ENCODE measurements at places on chromosomes 16 and 17.

- DNase-seq: no peak
These were observed 10.7 kb downstream of the PROCA1 start for GRCh38 chr17:28700830-28701492.

- DNase-seq: peak; percentile 53
These were observed 38.7 kb upstream of the FOXJ1 start for GRCh38 chr17:76179496-76180467.

DNA sequence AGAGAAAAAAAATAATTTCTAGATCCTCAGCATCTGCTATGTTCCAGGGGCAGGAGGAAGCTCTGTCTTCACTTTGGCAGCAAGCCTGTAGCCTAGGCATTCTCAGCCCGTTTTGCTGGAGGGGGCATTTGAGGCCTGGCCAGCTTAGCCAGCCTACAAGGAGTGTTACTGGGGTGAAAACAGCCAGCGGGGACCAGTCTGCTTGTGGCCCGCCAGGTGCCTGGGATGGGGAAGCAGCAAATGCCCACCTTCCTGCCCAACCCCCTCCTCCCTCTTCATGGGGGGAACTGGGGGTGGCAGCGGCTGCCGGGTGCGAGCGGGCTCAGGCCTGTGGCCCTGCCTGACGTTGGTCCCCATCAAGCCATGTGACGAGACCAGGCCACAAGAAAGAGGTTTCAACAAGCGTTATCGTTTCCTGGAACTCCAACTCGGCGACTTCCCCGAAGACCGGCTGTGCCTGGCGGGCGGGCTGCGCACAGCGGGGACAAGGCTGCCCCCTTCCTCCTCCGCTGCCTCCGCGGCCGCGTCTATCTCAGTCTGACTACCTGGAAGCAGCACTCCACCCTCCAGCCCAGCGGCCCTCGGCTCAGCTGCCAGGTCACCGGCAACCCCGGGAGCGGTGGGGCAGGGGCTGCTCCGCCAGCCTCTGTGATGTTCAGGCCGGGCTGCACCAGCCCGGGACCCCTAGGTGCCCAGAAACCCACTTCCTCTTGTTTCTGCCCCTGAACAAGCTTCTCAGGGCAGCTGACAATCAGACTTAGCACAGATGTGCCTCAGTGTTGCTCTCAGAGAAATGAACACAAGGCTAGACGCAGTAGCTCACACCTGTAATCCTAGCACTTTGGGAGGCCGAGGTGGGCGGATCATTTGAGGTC, 22.9 kb downstream of the SOCS1 start:
- peak; percentile 75 for DNase-seq

DNA sequence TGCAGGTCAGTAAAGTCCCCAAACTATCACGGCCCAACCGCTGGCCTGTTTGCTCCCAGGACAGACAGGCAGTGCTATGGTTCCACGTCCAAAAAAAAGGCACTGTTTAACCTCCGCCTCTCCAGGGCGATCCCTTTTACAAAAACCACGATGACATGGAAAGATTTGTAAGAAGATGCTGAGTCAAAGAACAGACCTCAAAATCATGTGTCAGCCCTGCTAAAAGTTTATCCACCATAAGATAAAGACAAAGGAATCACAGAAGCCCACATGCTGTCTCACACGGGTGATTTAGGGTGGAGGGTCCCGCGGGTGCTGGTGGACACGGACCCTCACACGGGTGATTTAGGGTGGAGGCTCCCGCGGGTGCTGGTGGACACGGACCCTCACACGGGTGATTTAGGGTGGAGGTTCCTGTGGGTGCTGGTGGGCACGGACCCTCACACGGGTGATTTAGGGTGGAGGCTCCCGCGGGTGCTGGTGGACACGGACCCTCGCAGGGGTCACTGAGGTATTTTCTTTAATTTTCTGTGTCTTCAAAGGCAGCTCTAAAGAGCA, 117.2 kb upstream of the METRNL start:
- DNase-seq: no peak

GRCh38 chr16:75860326-75861053, 134.2 kb upstream of the CPHXL start:
- DNase-seq: no peak

- DNase-seq: no peak
These were observed 1.2 kb downstream of the THAP11 start for GRCh38 chr16:67843343-67843765.

- no peak for DNase-seq
These were observed 191.4 kb downstream of the CYLD start for GRCh38 chr16:50933262-50933661.

DNA sequence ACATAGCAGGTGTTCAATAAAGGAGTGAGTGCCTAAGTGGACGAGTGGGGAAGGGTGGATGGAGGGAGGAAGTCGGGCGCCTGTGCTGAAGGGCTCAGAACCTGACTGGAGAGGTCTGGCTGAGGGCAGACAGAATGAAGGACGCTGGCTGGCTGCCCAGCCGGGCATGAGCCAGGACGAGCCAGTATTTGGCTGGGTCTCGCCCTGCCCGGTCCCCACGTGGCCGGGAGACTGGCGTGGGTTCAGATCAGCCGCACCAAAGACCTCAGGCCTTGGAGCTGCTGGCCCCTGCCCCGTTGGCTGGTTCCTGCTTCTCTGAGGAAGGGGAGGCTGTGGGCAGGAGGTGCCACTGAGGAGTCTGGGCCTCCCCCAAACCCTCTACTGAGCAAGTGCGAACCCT, 79.8 kb downstream of the ENGASE start:
- DNase-seq: no peak

DNA sequence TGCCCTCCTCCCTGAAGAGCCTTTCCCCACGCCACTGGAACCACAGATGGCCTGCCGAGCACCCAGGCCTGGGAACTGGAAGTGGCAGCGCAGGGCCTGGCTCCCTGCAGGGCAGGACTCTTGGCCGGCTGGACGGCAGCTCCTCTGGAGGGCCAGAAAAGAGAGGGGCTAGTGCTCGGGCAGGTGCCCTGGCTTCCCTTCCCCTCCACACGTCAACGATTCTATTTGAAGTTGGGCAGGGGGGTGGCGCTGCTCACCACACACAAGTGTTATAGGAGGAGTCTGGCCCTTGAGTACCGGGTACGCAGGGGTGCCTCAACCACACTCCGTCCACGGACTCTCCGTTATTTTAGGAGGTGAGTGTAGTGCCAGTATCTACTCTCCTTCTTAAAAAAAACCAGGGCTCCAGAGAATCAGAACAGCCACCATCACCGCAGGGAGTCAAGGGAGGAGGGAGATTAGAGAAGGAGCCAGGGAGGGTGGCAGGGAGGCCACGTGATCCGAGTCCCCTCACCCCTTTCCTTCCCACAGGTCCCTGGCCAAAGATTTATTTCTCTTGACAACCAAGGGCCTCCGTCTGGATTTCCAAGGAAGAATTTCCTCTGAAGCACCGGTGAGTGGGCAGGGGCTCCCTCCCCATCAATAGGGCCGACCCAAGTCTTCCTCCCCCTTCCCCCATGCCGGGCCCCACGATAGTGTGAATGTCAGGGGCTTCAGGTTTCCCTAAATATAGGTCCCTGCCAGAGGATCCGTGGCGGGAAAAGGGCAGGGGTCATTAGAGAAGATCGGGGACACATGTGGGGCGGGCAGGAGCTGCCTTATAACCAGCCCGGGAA, 1.4 kb upstream of the ALDOA start:
- DNase-seq: peak; percentile 84

DNA sequence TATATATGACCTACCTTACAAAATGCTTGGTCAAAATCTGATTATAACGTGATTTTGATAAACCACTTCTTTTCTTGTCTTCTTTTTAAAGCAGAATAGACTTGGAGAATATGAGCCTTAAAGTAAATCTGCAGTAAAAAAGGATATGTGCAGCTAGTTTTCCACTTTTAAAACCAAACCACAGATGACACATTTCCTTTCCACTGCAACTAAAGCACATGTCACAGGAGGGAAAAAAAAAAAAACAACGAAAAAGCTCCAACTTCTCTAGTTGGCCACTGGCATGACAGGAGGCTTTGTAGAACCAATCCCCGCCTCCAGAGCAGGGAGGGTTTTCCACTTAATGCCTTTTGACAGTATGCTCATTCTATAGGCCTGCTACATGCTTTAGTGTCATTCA, at the start of gene EVI2A:
Gene EVI2A, minus strand, starts transcription at position 142 of the 400 bp plus-strand sequence. CDS start 2,609 bp downstream, outside the sequence.
- DNase-seq: peak; percentile 65

GRCh38 chr16:20822521-20823325, 16.4 kb downstream of the REXO5 start:
- DNase-seq: no peak

GRCh38 chr16:86970726-86971125, 346.5 kb downstream of the C16orf95 start:
- no peak for DNase-seq

GRCh38 chr17:59074494-59074893, 32.2 kb downstream of the TRIM37 start:
- no peak for DNase-seq

Measured in GM20000 (cell line).